ENCODE measurements at places on chromosomes 12 and 14.

GRCh38 chr12:27464220-27464554, 17.7 kb downstream of the SMCO2 start:
- peaks cover 6% of the 10 kb centered on the region for H3K4me1 ChIP-seq
- no peak overlapping the region for H3K27ac ChIP-seq
- no peak for DNase-seq
- peaks cover 4% of the 10 kb centered on the region for H3K36me3 ChIP-seq
- H3K4me3 ChIP-seq = no peak overlapping the region
- no peaks in the 10 kb centered on the region for H3K27me3 ChIP-seq

GRCh38 chr12:116996093-116996492, 85.3 kb downstream of the FBXW8 start:
- H3K27ac ChIP-seq = no peak overlapping the region
- H3K4me1 ChIP-seq = no peaks in the 10 kb centered on the region
- H3K27me3 ChIP-seq = no peaks in the 10 kb centered on the region
- no peak overlapping the region for H3K4me3 ChIP-seq

DNA sequence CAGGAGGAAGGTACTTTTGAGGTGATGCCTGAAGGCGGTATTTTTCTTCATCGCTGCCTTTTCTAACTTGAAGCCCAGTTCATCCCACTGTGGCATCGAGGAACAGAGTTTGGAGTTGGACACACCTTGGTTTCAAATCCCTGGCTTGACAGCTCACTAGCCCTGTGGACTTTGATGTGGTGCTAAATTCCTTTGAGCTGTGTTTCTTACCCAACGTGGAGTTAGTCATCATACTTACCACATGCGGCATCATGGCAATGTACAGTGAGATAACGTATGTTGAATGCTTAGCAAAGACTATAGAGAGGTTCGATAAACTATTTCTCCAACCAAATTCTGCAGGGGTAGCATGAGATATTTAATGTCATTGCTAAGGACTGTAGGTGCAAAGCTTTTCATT, 3.4 kb downstream of the PLEKHG3 start:
- H3K4me3 ChIP-seq = peak overlapping the region; percentile 81
- no peaks in the 10 kb centered on the region for H3K27me3 ChIP-seq
- peak; percentile 92 for DNase-seq
- peak overlapping the region; percentile 76 for H3K27ac ChIP-seq
- H3K36me3 ChIP-seq = peaks cover 15% of the 10 kb centered on the region

DNA sequence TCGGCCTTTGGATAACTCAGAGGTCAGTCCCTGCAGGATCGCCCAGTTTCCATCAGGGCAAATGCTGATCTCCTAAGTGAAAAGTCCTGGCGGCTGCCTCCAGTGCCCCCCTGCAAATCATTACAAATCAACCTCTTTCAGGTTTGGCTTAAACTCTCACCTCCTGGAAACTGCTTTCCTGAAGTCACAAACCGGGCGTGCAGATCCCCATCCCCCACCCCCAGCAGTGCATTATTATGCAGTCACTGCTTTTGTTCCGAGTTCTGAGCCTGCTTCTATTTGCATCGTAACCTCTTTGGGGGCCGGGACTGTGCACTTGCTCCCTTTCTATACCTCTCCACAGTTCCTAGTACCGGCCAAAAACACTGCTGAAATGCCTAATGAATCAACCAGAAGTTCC, at the start of gene USP44:
Gene USP44, minus strand, starts transcription at position 172 of the 400 bp plus-strand sequence. CDS start 17,220 bp downstream, outside the sequence.
- no peak within 1 kb of the TSS for H3K27ac ChIP-seq
- H3K4me3 ChIP-seq = no peak within 1 kb of the TSS
- H3K27me3 ChIP-seq = no peaks in the 10 kb centered on the region

GRCh38 chr14:100788942-100789341, 37.0 kb upstream of the MEG3 start:
- no peaks in the 10 kb centered on the region for H3K36me3 ChIP-seq
- peaks cover 33% of the 10 kb centered on the region for H3K27me3 ChIP-seq
- DNase-seq = no peak
- no peak overlapping the region for H3K27ac ChIP-seq

DNA sequence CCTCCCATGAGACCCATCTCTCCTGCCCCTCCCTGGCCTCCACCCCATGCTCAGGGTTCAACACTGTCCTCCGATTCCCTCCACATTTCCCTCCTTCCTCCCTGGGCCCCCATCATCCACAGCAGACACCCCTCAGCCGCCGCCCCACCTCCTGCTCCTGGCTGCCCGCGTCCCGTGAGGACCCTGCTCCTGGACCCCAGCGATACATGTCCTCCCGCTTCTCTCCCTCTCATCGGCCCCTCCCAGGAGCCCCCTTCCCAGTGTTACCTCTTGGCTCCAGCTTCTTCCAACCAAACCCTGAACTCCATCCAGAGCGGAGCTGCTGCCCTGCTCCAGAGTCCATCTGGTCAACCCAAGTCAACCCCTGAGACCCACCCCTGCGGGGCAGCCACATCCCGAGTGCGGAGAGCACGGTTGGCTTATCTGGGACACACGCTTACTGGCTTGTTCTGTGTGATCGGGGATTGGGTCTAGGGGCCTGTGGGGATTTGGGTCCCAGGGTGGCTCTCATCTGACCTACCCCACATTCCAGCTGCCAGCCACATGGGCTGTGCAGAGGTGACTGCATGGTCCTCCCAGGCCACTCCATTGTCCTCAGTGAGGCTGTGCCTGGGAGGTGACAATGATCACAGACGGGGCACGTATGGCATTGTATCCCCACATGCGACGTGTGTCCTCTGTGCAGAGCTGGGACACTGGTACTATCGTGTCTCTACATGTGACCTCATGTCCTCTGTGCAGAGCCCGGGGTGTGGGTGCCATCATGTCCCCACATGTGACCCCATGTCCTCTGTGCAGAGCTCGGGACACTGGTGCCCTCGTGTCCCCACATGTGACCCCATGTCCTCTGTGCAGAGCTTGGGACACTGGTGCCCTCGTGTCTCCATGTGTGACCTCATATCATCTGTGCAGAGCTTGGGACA, 333.6 kb downstream of the ADGRD1 start:
- H3K4me3 ChIP-seq = no peak overlapping the region
- no peak overlapping the region for H3K27ac ChIP-seq
- no peak for DNase-seq
- no peaks in the 10 kb centered on the region for H3K36me3 ChIP-seq

DNA sequence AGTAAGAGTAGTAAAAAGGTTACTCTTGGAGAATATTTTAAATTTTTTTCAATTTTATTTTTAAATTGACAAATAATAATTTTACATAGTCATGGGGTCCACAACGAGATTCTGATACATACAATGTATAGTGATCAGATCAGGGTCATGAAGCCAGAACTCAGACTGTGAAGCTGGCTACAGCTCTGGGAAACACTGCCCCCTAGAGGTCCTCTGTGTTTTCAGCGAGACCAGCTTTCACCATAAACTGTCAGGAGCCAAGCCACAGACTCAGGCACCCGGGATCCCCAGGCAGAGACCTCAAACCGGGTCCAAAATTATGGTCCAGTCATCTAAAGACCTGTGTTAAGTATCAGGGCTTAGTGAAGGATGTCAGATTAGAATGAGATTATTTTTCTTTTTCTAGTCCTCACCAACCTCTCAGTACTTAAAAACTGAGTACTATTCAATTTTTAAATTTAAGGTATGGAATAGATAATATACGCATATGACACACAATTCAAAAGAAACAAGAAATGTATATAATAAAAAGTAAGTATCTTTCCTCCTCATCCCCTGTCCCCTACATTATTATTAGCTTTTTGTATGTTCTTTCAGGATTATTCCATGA, 397.1 kb downstream of the MDGA2 start:
- peaks cover 60% of the 10 kb centered on the region for H3K27me3 ChIP-seq
- DNase-seq = peak; percentile 62
- H3K4me3 ChIP-seq = no peak overlapping the region
- no peaks in the 10 kb centered on the region for H3K36me3 ChIP-seq
- H3K27ac ChIP-seq = no peak overlapping the region

- DNase-seq = no peak
- H3K27ac ChIP-seq = no peak overlapping the region
- no peak overlapping the region for H3K4me3 ChIP-seq
- H3K36me3 ChIP-seq = no peaks in the 10 kb centered on the region
Measured at GRCh38 chr14:58598804-58599525, 38.8 kb upstream of the DACT1 start.

GRCh38 chr14:87810711-87811110, 182.3 kb downstream of the GALC start:
- H3K4me3 ChIP-seq = no peak overlapping the region
- H3K4me1 ChIP-seq = no peaks in the 10 kb centered on the region
- H3K27me3 ChIP-seq = no peaks in the 10 kb centered on the region
- DNase-seq = no peak

GRCh38 chr12:116937640-116938039, 26.9 kb downstream of the FBXW8 start:
- no peak for DNase-seq
- peak overlapping the region; percentile 41 for H3K27ac ChIP-seq
- H3K27me3 ChIP-seq = no peaks in the 10 kb centered on the region
- no peaks in the 10 kb centered on the region for H3K4me1 ChIP-seq
- peaks cover 43% of the 10 kb centered on the region for H3K36me3 ChIP-seq

DNA sequence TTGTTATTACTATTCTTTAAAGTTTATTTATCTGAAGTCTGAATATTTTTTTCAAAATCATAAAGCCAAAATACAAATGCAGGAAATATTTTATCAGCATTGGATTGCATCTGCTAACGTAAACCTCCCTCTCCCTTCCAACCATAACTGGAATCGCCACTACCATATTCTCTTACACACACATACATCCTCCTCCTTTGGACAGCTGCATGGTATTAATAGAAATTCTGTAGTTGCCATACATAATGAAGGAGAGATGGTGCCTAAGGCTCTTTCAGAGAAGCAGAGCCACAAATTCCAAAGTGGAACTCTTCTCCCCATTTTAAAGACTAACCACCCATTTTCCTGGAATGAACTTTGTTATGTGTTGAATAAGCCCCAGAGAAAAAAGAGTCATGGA, 352.7 kb downstream of the MDGA2 start:
- no peak overlapping the region for H3K27ac ChIP-seq
- H3K4me3 ChIP-seq = no peak overlapping the region
- no peak for DNase-seq
- peaks cover 6% of the 10 kb centered on the region for H3K36me3 ChIP-seq

- no peak overlapping the region for H3K4me3 ChIP-seq
- H3K27me3 ChIP-seq = no peaks in the 10 kb centered on the region
- no peaks in the 10 kb centered on the region for H3K4me1 ChIP-seq
- H3K36me3 ChIP-seq = no peaks in the 10 kb centered on the region
- no peak for DNase-seq
- H3K27ac ChIP-seq = no peak overlapping the region
Measured at GRCh38 chr14:45877981-45878380, 625.0 kb upstream of the MIS18BP1 start.

DNA sequence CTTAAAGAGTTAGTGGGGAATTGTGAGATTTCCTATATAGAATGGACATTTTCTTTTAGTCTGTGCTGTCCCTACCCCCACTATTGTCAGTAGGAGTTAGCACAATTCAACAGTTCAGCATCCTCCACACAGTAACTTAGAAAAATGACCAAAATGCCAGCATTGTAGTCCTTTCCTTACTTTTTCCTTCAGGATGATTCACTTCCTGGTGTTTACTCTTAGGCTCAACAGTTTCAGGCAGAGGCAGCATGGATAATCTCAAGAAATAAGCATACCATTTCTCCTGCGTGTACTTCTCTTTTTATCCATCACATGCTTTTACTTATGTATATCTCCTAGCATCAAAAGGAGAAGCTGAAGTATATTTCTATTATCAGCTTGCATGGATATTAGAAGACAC, 683.4 kb downstream of the SLC16A7 start:
- no peak overlapping the region for H3K27ac ChIP-seq
- no peaks in the 10 kb centered on the region for H3K36me3 ChIP-seq
- no peak for DNase-seq
- peaks cover 5% of the 10 kb centered on the region for H3K4me1 ChIP-seq

- no peak overlapping the region for H3K4me3 ChIP-seq
- no peak for DNase-seq
- no peaks in the 10 kb centered on the region for H3K36me3 ChIP-seq
- no peaks in the 10 kb centered on the region for H3K27me3 ChIP-seq
Measured at GRCh38 chr14:97848317-97848980, 1051.3 kb downstream of the VRK1 start.

- no peaks in the 10 kb centered on the region for H3K27me3 ChIP-seq
- H3K4me3 ChIP-seq = no peak overlapping the region
- no peaks in the 10 kb centered on the region for H3K36me3 ChIP-seq
- DNase-seq = peak; percentile 23
Measured at GRCh38 chr12:42299392-42300308, 26.2 kb downstream of the ZCRB1 start.

DNA sequence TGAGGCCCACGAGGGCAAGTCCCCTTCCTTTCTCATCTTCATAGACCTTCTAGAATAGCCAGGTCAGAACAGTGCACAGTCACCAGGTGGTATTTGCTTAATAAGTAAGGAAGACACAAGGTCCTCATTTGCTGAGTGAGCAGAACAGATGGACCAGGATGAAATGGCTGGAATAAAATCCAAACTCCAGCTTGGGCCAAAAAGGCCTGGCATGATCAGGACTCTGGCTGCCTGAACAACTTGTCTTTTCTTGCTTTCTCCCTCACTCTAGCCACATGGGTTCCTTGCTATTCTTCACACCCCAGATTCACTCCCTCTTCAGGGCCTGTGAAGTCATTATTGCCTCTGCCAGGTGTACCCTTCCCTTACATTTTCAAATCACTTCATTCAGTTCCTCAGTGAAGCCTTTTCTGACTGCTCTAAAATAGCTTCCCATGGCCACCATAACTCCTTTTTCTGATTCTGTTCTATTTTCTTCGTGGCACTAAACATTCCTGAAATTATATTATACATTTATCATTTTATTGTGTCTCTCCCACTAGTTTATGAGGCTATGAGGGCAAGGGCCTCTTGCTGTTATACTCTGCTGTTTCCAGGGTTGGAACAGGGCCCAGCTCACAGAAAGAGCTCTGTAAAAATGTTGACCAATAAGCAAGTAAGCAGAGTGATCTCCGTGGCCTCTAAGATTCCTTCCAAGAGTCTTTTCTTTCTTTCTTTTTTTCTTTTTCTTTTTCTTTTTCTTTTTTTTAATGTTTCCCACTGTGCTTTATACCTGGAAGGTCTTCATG, 150.8 kb downstream of the TTC8 start:
- no peak overlapping the region for H3K4me3 ChIP-seq
- DNase-seq = no peak
- H3K27ac ChIP-seq = no peak overlapping the region
- no peaks in the 10 kb centered on the region for H3K4me1 ChIP-seq
- H3K36me3 ChIP-seq = no peaks in the 10 kb centered on the region

DNA sequence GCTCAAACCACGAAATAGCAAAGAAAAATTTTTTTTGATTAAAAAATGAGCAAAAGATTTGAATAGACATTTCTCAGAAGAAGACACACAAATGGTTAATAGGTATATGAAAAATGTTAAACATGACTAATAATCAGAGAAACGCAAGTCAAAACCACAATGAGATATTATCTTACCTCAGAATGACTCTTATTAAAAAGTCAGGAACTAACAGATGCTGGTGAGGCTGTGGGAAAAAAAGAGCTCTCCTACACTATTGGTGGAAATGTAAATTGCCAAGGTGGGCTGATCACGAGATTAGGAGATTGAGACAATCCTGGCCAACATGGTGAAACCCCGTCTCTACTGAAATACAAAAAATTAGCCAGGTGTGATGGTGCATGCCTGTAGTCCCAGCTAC, 315.5 kb upstream of the FLRT2 start:
- H3K27me3 ChIP-seq = no peaks in the 10 kb centered on the region
- H3K4me3 ChIP-seq = no peak overlapping the region
- no peaks in the 10 kb centered on the region for H3K4me1 ChIP-seq
- peak; percentile 48 for DNase-seq

- peak; percentile 65 for DNase-seq
- H3K4me1 ChIP-seq = peaks cover 40% of the 10 kb centered on the region
- H3K4me3 ChIP-seq = peak within 1 kb of the TSS; percentile 91
- H3K36me3 ChIP-seq = peaks cover 11% of the 10 kb centered on the region
- H3K27me3 ChIP-seq = no peaks in the 10 kb centered on the region
Measured at GRCh38 chr12:67648521-67649260, at the start of gene DYRK2. Gene DYRK2, plus strand, starts transcription at chr12:67648745. Its CDS starts 389 bp downstream, at chr12:67649134.

GRCh38 chr12:6635856-6636531, at the start of gene LPAR5:
Gene LPAR5, minus strand, starts transcription at chr12:6635959. Its CDS starts 14,711 bp downstream, at chr12:6621248.
- H3K27ac ChIP-seq = peak within 1 kb of the TSS; percentile 65
- H3K4me3 ChIP-seq = peak within 1 kb of the TSS; percentile 68
- peak; percentile 76 for DNase-seq
- no peaks in the 10 kb centered on the region for H3K36me3 ChIP-seq

All from MCF 10A (cell line).